ENCODE measurements at places on chromosomes 3 and 15.
A peak's percentile ranks its signal among the peaks of the same experiment; 100 is the strongest.

- no peak for DNase-seq
Measured at GRCh38 chr3:188051801-188052168, 102.2 kb upstream of the LPP start.

GRCh38 chr3:44555723-44556122 lies 730 bp downstream of the ZKSCAN7 start:
- DNase-seq = no peak

- no peak for DNase-seq
Measured at GRCh38 chr15:52236013-52236412, 44.8 kb upstream of the GNB5 start.

- DNase-seq = no peak
Measured at GRCh38 chr3:133996251-133996661, 33.5 kb downstream of the SLCO2A1 start.

GRCh38 chr3:133367956-133368355 lies 31.9 kb upstream of the BFSP2 start:
- DNase-seq = no peak

- DNase-seq = no peak
Measured at GRCh38 chr3:184566441-184567414, 5.1 kb downstream of the EPHB3 start.

DNA sequence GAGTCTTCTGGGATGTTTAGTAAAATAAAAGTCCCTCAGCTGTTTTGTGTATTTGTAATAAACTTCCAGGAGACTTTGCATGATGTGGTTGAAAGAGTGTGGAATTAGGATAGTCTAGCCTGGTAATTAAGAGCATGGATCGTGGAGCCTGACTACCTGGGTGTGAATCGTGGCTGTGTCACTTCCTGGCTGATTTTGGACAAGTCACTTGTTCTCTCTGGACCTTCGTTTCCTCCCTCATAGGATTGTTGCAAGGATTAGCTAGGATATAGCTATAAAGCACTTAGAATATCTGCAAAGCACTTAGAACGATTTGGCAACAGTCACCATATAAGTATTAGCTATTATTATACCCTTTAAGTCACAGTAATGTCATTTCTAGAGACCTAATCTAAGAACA lies 40.2 kb downstream of the SLMAP start:
- DNase-seq = no peak

DNA sequence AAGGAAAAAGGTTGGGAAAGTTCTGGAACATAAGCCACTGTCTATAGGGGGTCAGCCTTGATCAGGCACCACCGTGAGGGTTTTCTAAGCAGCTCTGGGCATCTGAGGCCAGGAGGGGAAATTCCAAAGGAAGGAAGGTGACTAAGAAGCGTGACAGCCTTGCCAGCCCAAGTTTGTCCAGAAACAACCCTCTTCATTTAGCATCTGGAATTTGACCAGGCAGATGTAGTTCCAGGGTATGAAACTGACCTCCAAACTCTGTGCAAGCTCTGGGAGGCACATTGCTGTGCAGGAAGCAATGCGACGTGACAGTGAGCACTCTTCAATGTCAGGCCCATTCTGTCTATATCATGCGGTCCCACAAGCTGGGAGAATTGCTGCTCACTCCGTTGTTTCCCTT lies 85.4 kb upstream of the TPM1 start:
- DNase-seq = no peak

DNA sequence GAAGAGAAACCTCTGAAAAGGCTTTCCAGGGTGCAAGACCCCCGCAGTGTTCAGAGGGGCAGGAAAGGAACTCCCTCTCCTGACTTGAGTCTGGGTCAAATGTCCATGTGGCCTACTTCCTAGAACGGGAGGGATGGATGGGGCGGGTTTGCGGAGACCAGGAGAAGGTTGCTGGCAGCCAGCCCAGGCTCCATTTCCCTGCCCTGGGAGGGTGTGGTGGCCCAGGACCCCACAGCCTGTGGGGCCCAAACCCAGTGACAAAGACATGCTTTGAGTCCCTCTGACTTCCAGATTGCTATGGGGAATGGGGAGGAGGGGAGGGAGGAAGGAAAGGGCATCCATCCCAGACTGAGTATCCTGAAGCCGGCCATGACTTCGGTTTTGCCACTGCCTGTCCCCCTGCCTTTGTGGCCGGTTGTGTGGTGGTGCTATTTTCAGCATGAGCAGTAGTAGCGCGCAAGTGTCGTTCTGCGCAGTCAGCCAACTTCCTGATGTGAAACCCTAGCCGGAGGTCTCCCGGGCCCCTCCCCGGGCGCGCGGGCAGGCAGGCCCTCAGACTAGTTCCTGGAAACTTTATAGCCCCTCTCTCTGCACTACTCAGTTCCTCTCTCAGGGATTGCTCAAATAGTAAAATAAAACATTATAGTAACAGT lies 24.4 kb downstream of the MAGEF1 start:
- no peak for DNase-seq

GRCh38 chr3:71903112-71903495 lies 118.2 kb upstream of the PROK2 start:
- DNase-seq = no peak

GRCh38 chr15:62440362-62441105 lies 275.4 kb upstream of the C2CD4B start:
- no peak for DNase-seq

GRCh38 chr15:63089260-63090043 lies 32.2 kb upstream of the LACTB start:
- peak; percentile 97 for DNase-seq

DNA sequence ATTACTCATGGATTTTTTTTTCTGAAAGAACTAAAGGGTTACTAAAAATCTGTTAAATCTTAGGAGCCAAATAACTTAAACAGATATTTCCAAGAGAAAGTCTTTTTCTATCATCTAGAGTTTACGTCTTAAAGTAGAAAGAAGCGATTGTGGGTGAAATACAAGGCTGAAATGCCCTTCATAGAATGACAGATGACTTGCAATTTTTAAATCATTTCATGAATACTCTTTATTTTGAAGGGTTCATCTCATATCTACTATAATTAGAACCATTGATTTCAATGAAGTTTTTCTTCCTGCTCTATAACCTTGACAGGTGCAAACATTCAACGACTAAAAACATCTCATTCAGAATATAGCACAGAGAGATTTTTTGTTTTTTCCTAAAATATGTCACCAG lies 217.0 kb downstream of the GABRB3 start:
- no peak for DNase-seq

DNA sequence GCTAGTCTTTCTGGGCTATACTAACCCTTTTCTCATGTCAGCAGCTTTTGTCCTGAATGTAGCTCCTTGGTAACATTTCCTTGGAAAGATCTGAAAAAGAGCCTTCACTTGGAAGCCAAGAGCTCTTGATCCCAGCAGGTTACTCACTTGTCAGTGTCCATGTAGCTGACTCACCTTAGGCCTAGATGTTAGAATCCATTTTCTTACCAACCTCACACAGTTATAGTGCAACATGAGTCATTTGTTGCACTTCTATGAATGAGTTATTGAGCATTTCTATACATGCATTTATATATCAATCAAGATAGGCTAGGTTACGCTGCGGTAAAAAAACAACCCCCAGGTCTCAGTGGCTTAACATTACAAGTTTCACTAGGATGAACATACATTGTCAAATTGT lies 106.8 kb upstream of the SLC7A14 start:
- DNase-seq = no peak

GRCh38 chr3:8532251-8532871 lies 30.7 kb downstream of the LMCD1 start:
- peak; percentile 93 for DNase-seq

- no peak for DNase-seq
Measured at GRCh38 chr3:53258600-53259426, 3.0 kb upstream of the TKT start.

DNA sequence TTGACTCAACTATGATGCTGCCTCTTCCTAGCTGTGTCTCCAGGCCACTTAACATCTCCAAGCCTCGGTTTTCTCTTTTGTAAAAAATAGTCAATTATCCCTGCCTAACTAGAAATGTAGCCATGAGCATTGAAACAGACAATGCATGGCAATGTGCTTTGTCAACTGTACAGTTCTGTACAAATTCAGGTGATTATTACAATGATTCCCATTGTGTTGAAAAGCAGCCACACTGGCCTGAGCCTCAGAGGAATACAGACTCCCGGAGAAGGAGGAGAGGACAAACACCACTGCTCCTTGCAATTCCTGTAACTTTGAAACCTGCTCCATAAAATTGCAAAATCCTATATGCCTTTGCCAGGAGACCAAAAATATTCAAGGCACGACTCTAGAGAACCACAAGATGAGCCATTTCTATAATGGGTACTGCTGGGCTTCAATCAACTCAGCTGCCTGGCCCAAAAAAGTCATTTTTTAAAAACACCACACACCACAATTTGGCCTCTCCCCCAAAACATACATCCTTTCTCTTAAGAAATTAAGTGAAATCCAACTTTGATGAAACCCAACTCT lies 28.6 kb downstream of the DAPK2 start:
- DNase-seq = no peak
